ENCODE measurements at places on chromosomes 11 and 22. TPM values are rescaled to one million over a fixed set of nuclear protein-coding genes. Genes with fewer than 3 reads are reported as not detected.

The DUSP8 gene
- total RNA-seq = under 0.01 TPM

- DNase-seq = no peak
Observed at GRCh38 chr11:37724315-37724714, 1126.3 kb upstream of the RAG2 start.

The VWCE gene
- total RNA-seq = 6.2 TPM

DNA sequence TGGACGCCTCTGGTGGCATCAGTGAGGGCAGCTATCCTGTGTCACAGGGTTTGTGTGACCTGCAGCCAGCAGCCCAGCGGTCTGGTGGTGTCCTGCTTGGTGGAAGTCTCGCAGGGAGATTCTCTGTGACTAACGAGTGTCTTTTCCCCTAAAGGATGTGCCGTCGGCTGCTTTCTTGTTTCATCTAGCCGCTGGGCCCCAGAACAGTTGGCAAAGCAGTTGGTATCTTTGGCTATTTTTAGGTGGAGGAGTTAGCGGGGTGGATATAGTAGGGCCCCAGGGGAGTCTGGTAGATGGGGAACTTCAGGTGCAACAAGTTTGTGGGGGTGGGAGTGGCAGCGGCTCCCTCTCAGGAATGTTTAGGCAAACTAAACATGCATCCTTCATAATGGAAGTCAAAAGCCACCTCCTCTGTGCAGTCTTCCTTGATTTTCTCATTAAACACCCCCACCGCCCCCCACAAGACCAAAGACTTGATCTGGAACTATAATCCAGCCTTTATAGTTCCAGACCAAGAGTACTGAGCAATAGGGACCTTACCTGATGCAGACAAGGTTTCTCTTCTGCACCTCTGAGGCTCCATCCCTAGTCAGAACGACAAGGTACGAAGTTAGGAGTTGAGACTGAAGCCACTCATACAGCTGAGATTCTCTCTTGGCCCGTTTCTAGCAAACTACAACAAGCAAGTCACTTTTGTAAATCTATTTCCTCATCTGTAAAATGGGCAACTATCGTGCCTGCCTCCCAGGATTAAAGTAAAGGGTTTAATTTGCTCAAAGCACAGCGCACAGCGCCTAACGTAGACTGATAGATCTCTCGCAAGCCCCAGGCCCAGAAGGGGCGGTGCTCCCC is 1.1 kb upstream of the PELI3 start:
- peak; percentile 83 for DNase-seq

The CEND1 gene
- total RNA-seq = not detected

DNA sequence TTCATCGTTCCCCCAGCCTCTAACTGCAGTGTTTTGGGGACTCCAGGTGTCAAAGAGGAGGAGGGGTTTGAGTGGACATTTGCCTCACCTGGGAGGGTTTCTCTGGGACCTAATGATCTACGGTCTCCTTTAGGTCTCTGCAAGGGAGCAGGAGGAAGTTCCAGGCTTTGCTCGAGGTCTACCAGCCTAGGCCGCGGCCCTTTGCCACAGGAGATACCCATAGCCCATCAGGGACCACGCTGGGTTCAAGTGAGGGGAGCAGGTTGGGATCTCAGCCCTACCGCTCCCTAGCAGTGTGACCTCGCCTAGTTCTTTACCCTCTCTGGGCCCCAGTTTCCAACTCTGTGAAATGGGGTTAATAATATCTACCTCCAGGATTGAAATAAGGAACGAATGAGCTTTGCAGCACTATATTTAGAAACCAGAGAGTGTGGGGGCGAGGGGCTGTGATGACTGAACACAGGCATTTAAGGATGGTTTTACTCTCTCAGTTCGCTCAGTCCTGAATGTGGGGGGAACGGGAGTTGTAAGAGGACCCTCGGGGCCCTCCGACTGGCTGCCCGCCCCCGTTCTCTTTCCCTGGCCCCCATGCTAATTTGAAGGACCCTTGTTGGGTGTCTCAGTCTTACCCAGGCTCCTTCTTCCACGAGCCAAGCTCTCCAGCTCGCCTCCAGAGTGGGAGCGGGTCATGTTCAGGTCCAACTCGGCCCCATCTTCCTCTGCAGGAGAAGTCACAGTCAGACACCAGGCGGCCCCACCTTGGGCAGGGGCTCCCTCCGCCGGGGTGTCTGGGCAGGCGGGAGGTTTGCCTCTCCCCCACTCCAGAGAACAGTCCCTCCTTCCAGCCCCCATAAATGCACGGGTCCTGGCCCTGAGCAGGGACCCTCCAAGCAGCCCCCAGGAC is 11.7 kb downstream of the PDGFB start:
- DNase-seq = peak; percentile 79

DNA sequence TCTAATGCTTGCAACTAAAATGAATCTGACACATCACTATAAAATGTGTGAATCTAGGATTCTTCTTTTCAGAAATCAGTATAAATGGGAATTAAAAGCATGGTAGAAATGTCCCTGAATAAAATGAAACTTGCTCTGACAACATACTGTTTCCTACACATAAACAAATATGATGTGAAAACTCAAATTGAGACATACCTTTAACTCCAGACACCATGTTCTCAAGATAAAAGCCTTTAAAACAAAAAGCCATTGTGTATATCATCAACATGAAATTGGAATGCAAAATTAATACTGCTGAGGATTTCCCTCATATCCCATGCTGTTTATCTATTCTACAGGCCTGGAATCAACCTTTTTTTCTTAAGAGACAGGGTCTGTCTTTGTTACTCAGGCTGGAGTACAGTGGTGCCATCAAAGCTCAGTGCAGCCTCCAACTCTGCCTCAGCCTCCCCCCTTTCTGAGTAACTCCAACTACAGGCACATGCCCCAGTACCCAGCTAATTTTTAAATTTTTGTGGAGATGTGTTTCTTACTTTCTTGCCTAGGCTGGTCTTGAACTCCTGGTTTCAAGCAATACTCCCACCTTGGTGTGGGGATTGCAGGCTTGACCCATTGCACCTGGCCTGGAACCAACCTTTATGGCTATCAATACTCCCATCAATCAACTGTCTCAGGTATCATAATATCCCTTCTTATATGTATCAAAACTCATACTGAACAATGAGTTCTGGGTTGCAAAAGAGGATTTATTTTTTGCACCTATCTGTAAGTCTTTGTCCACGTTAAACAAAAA is 6.7 kb downstream of the TAF1D start:
- no peak for DNase-seq

The CXCR5 gene
- not detected for total RNA-seq

The GAL3ST3 gene
- total RNA-seq = not detected

DNA sequence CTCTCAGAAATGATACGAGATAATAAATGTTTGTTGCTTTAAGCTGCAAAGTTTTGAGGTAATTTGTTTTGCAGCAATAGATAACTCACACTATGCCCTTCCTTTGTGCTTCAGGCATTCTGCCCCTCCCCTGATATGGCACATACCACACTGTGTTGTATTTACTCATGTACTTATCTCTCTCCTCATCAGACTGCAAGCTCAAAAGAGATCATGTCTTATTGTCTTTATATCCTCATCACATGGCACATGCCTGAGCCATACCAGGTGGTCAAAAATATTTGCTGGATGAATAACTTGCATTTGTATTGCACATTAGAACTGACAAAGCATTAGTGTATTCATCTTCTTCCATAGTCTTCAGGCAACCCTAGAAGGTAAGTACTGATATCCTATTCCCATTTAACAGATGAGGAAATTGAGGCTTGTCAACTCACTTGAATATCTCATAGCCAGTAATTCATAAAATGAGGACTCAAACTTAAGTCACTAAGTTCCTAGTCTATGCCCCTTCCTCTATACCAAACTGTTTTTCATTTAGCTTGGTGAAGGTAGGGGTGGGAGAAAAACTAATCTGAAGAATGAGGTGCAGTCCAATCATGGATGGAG is 83.9 kb upstream of the EED start:
- DNase-seq = no peak

The RCOR2 gene
- under 0.01 TPM for total RNA-seq

The BTG4 gene
- total RNA-seq = not detected

DNA sequence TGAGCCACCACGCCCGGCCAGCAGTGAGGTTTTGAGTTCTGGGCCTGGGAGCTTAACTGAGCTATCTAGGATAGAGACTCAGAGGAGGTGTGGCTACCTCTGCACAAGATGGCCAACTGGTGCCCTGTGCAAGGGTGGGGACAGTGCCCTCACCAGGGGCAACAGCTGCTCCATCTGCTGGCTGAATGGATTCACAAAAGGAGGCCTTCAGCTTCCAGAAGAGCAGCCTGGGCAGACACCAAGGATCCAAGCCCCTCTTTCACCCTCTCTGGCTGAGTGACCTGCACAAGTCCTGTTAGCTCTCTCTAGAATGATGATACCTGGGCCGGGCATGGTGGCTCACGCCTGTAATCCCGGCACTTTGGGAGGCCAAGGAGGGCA is 33.5 kb upstream of the BAIAP2L2 start:
- DNase-seq = peak; percentile 54

The CNTF gene
- total RNA-seq = 1.8 TPM

GRCh38 chr11:38461751-38462150 is 1863.7 kb upstream of the RAG2 start:
- no peak for DNase-seq

- DNase-seq = peak; percentile 91
Observed at GRCh38 chr11:128802358-128802981, 64.6 kb downstream of the KCNJ1 start.

DNA sequence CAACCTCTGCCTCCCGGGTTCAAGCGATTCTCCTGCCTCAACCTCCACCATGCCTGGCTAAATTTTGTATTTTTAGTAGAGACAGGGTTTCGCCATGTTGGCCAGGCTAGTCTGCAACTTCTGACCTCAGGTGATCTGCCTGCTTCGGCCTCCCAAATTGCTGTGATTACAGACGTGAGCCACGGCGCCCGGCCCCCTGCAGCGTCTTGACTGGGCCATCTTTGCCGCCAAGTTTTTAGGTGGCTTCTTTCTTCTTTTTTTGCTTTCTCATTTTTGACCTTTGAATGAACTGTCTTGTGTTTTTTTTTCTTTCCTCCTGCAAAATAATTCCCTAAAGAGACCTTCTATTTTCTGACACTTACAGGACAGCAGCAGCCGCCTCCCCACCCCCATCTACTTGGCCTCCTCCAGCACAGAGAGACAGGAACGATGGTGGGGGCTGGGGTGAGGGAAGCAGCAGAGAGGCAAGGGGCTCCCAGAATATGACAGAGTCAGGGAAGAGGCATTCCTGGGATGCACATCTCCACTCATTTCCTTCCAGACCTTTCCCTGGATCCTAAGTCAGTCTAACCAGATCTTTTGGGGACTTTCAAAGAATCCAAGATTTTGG is 92.6 kb upstream of the ALX4 start:
- no peak for DNase-seq

The CALCA gene
- not detected for total RNA-seq

- DNase-seq = peak; percentile 97
Observed at GRCh38 chr22:37999640-38000272, 15.4 kb upstream of the SOX10 start.

Data from osteoblast (primary cell).